T-helper 1 cell (primary cell): ENCODE measurements at places on chromosomes 2 and 18.

DNA sequence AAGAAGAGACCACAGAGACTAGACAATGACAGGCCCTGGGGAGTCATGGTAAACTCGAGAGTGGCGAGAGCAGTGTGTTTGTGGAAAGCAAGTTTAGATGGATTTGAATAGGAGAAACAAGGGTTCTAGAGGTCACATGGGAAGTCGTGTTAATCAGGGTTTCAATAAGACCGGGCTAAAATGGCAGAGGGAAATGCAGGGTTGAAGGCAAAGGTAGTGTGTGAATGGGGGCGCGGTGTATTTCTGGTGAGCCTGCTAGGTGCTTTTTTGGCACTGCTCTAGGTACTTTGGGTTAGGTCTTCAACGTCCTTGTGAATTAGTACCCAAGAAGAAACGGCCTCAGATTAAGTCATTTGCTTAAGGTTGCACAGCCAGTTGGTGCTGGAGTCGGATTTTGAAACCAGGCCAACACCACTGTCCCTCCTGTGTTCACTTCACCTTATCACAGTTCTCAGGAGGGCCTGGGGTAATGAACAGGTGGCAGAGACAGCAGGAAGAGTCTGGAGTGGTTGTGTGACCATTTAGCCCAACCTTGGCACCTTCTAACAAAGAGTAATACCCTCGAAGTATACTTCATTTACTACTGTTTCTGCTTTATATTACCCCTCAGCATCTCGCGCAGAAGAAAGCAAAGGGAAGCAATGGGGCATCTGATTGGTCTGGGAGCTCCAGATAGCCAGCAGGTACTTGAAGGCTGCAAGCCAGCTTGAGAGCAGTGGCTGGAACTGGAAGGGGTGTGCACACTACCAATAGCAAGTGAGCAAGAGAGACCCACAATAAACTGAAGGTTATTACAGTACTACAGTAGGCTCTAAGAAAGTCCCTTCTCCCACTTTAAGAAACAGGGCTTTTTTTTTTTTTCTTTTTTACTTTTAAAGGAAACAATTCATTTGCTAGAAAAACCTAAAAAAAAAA lies 33.4 kb upstream of the GAREM2 start:
- DNase-seq = no peak

GRCh38 chr2:188459061-188459460 lies 167.4 kb downstream of the GULP1 start:
- DNase-seq = no peak

- DNase-seq = no peak
These were observed 88.9 kb downstream of the MYL12B start for GRCh38 chr18:3350566-3351527.

- no peak for DNase-seq
These were observed 16.1 kb downstream of the COLEC11 start for GRCh38 chr2:3610881-3611505.

- DNase-seq = no peak
These were observed 46.4 kb upstream of the BZW1 start for GRCh38 chr2:200765139-200765951.
